ENCODE measurements at places on chromosomes 1 and 21.

- peak; percentile 41 for DNase-seq
Observed at GRCh38 chr1:56424744-56425493, 154.4 kb downstream of the PLPP3 start.

DNA sequence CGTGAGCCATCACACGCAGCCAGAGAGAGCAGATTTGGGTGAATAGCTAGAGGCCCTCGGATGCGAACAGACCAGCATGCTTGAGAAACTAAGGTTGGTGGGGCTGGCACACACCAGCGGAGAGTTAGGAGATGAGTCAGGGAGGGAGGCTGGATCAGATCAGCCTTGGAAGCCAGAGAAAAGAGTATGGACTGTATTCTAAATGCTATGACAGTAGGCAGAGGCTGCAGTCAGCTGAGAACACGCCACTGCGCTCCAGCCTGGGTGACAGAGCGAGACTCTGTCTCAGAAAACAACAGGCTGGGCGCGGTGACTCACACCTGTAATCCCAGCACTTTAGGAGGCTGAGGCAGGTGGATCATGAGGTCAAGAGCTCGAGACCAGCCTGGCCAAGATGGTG lies 4.0 kb upstream of the PLEKHM2 start:
- DNase-seq: peak; percentile 50

DNA sequence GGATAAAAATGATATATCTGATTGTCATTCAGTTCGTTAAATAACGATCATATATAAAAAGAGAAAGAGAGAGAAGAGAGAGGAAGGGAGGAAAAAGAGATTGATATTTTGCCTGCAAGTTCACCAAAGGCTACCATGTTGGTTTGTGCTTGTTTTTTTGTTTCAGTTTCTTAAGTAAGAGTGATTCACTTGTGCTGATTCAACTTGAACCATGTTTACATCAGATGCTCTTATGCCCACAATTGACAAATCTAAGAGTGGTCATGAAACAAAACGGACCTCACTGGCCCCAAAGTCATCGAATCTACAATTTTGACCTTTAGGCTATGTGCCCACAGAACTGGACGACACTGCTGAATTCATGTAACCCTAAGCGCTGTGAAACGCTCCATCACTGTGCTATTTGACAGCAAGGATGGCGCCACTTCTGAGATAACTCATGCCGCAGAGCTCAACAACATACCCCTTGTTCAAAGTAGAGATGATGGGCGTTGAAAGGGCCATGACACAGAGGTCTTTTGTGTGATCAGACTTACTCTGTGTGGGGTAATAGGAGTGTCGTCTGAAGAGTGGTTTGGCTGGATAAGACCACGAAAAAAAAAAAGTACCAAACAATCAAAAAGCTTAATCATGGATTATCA lies 481.4 kb downstream of the SETD4 start:
- no peak for DNase-seq

GRCh38 chr1:69993810-69994209 lies 211.6 kb downstream of the LRRC40 start:
- DNase-seq: peak; percentile 2

- DNase-seq: no peak
Observed at GRCh38 chr1:192939440-192939839, 119.7 kb downstream of the UCHL5 start.

- no peak for DNase-seq
Observed at GRCh38 chr1:227362039-227362438, 43.7 kb upstream of the CDC42BPA start.

DNA sequence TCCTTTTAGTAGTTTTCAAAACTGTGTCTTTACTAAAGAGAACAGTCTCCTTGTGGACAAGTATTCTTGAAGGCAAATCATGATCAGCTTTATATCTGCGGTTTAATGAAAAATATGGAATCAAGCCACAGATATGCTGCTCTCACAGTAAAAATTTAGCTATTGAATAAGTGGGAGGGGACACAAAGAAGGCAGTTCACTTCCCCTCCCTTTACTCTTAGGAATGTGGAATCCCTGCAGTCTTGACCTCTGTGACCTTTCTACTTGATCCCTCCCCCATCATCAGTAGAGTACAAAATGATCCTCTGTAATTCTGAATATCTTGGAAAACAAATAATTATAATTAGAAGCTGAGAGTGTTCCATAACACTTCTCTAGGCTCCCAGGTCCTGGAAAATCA lies 136.7 kb upstream of the HOOK1 start:
- no peak for DNase-seq

DNA sequence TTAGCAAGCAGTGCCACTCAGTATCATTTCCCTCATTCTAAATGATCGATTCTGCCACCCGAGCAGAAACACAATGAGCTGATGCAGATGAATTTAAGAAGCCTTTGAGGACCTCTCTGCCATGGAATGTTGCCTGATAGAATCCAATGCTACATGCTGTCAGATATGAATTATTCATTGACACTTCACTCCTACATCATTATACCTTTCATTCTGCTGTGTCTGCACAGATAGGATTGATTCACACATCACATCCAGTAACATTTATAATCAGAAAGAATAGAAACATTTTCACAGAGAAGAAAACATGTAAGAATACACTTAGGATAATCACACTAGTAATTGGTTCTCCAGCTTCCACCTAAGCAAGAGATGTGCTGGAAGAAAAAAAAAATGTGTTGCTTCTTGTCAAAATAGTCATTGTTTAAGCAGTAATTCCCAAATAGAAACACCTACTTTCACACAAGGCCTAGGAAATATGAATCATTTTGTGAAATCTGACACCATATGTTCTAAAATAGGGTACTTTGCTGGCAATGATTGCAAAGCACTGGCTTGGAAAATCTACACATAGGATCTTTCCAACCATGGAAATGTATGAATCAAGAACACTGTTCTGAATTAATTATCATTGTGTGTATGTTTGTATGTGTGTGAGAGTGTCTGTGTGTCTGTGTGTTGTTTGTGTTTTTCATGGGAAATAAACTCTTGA lies 110.1 kb downstream of the GRIK1 start:
- DNase-seq: no peak

- DNase-seq: no peak
Observed at GRCh38 chr1:209155546-209155945, 428.0 kb upstream of the CAMK1G start.

DNA sequence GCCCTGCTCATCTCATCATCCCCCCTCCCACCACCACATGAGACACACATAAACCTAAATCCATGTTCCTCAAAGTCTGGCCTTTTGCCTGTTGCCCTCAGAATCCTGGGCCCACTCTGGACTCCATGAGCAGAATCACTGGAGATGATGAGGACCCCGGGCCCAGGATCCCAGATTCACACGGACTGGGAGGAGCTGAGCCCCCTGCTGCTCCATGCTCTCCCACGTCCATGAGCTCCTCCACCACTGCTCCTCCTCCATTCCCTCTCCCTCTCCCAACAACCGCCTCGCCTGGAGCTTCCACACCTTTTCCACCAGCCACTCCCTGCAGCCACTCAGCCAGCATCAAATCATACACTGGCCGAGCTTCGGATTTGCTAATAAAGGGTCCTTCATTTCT lies 47.6 kb downstream of the GLIS1 start:
- DNase-seq: no peak

DNA sequence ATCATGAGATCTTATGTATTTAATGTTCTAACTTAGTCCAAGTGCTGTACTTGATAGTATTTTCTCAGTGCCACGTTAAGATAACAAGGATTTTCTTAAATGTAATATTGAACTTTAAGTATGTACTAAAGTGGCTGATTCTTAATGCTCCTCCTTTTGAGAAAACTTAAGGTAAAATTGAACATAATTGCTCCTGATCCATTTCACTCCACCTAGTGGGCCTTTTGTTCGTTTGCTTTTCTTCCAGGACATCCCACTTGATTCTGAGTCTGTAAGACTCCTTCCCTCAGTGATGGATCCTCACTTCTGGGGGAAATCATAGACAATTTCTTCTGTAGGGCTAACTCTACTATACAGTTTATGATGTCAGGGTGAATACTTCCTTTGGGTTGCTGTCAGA lies 173.1 kb downstream of the LMO4 start:
- no peak for DNase-seq

DNA sequence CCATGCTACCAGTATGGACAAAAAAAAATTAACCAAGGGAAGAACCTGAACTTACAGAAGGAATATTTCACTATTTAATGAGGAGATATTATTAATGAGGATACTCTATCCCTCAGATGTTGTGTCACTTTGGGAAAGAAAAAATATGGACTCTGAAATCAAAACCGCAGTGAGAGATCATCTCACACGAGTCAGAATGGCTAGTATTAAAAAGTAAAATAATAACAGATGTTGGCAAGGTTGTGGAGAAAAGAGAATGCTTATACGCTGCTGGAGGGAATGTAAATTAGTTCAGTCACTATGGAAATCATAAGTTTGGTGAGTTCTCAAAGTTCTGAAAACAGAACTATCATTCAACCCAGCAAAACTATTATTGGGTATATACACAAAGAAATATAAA lies 30.9 kb downstream of the TNFSF4 start:
- no peak for DNase-seq

DNA sequence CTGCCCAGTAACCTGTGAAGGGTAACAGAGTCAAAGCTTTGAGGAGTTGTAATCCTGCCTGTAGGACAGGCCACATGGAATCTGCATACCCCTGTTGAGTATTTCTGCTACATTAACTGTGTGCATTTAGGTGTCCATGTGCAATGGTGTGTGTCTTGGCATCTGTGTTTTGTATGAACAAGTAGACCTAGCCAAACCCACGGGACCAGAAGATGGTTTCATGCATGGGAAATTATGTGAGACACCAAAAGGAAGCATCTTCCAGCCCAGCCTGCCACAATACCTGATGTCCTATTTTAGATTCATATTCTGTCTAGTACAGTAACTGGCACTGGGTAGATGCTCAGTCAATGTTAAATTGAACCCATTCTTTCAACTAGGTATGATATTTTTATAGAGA lies 70.8 kb upstream of the KCND3 start:
- DNase-seq: no peak

DNA sequence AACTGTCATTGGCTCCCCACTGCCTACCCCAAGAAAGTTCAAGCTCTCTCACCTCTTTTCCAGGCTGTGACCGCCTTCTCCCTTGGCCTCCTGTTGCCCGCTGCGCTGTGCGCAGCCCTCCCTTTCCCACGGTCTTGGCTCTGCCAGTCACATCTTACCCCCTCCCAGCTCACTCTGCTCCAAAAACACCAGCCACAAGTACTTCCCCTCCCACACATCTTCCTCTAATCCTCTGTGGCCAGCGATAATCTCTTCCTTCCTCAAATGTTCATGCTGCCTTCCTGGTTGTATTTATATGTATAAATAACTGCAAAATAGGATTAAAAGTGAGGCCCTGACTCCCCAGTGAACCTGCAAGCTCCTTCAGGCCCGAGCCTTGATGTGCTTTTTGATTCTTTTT lies 81.8 kb downstream of the AJAP1 start:
- no peak for DNase-seq

- peak; percentile 12 for DNase-seq
Observed at GRCh38 chr1:241156231-241156965, 200.6 kb downstream of the RGS7 start.

GRCh38 chr1:241424480-241424971 lies 67.5 kb upstream of the RGS7 start:
- DNase-seq: no peak

DNA sequence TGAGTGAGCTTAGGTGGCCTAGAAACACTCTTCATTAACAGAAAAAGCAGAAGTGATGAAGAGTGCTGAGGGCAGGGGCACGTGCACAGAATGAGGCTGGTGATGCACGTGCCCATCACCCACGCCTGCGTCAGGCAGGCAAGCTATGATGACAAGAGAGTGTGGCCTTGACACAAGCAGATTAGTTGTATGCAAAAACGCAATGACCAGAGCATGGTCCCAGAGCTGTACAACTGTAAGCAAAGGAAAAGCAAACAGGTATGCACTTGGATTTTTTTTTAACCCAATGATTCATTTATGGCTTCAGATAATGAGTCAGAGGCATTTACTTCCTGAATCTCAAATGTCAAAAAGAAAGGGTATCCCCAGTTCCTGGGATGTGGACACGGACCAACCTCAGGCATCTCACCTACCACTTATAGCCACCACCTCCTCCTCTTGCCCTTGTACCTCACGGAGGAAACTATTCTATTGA lies 9.1 kb upstream of the TMEM61 start:
- DNase-seq: no peak

- DNase-seq: no peak
Observed at GRCh38 chr1:59292562-59292961, 4.3 kb upstream of the FGGY start.

DNA sequence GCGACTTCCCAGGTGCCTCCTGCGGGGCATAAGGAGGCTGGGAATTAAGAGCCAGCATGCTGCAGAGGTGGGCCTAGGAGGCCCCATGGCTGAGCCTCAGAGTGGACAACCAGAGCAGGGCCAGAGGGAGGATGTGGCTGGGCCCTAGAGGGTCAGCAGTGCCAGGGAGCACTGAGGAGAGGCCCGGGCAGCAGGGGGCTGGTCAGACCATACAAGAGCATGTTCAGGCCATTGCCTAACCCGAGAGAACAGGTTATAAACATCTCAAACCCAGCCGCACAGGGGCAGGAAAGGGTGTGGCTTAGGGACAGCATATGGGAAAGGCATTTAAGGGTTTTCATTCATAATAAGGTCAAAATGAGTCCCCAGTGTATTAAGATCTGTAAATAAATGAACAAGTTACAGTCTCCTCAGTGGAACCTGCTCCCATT lies 51.1 kb downstream of the IER5 start:
- DNase-seq: no peak

- DNase-seq: no peak
Observed at GRCh38 chr1:169019419-169020058, 87.0 kb upstream of the ATP1B1 start.

DNA sequence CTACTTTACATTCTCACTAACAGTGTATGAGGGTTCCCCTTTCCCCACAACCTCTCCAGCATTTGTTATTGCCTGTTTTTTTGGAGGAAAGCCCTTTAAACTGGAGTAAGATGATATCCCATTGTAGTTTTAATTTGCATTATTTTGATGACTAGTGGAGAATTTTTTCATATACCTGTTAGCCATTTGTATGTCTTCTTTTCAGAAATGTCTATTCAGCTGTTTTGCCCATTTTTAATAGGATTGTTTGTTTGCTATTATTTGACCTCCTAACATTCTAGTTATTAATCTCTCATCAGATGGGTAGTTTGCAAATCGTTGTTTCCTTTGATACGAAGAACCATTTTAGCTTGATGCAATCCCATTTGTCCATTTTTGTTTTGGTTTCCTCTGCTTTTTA lies 165.0 kb downstream of the GLUL start:
- DNase-seq: no peak

All from fibroblast of the conjunctiva (primary cell).